ENCODE measurements at places on chromosomes 7 and 10. TPM values are rescaled to one million over a fixed set of nuclear protein-coding genes. Genes with fewer than 3 reads are reported as not detected.

DNA sequence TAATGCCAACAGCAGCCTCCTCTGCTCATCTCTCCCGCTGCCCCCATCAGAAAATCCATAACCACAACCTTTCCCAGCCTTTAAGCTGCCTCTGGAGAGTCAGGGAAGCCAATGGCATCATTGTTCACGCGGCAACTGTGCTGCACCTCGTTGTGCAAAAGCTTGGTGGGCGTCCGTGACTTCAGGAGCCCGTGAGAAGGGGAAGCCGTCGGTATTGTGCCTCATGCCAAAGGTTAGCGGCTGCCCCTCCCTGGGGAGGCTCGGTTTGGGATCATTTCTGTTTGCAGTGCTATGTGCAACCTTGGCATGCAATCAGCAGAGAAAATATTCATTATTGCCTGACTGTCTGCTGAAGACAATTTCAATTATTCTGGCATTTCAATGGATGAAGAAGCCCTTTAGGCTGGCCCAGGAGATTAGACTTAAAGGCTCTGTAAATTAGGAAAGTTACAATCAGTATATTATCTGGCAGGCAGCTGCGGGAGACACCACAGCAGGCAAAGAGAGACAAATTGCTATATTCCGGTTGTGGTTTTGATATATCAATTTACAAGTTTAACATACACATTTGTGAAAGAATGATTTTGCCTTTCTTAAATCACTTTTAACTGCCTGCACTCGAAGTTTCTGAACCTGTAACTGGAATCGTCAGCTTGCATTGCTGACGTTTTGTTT, 244.5 kb downstream of the GATA3 start:
- DNase-seq, result no peak

GIMAP7 gene
- not detected for total RNA-seq

GRCh38 chr10:29435809-29436501, 147.1 kb downstream of the LYZL1 start:
- no peak for DNase-seq

SPDYE11 gene
- 0.22 TPM for total RNA-seq

- no peak for DNase-seq
Observed at GRCh38 chr10:79943871-79944270, 5.0 kb downstream of the SFTPD start.

GRCh38 chr7:83267141-83267631, 104.5 kb upstream of the PCLO start:
- no peak for DNase-seq

Measured in progenitor cell of endocrine pancreas (in vitro differentiated cells).